ENCODE measurements at places on chromosomes 16 and 17.
A peak's percentile ranks its signal among the peaks of the same experiment; 100 is the strongest.

DNA sequence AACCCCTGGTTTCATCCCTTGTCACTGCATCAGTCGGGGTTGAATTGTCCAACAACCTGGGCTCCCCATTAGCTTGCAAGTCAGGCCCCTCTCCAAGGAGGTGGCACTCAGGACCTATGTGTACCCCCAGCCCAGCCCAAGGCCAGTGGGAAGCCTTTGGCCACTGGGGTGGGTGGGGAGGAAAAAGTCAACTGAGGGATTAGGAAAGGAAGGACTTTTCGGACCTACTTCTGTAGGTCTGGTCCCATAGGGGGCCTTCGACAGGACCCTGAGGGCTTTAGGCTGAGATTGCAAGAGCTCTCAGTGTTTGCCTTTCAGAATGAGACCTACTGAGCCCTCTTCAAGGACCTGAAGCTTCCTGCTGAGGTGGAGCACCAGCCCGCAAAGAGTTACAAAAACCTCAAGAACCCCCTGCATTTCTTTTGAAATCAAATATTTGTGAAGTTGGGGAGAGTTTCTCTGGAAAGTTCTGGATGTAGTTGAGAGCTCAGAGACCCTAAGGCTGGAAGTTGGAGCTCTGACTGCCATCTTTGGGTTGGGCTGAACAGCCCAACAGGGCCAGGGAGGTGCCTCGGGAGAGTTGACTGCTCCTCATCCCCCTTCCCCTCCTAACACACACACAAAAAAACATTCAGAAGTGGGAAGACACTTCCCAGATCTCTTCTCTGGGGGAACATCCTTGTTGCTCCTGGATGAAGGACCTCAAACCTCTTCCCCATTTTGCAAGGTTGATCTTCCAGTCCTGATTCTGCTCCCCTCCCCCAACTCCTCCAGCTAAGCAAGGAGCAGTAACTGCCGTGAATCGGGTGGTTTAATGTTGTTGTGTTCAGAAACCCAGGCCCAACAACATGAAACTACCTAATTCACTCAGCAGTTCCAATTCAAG is 5.8 kb upstream of the HOXB9 start:
- no peak for DNase-seq

DNA sequence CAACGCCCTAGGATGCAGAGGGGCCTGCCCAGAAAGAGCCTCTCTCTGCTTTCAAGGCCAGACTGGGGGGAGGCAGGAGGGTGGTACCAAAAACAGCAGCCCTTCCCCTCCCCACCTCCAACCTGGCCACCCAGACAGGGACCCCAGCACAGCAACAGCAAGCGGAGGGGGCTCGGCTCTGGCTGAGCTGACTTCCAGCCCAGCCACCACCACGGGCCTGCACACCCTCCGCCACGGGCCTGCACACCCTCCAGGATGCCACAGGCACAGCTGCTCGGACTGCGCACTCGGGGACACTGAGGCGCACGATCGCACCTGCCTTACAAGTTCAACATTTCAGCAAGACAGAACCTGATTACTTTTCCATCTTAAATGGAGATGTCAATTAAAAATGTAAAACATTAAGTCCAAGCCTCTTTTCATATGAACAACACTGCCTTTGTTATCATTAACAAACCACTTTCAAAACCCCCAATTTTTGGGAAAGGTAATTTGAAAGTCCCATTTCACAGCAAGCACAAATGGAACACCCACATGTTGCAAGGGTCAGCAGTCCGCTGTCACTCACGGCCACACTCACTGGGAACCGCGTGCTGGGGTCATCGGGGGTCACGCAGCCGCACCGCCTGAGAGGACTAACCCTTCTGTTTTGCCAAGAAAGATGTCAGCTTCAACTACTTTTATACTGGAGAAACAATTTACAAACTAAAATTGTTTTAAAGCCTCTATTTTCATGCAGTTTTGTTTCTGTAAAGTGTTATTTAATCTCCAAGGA is 76.4 kb downstream of the ANKRD11 start:
- no peak for DNase-seq

GRCh38 chr17:77494664-77495435 is 354.1 kb downstream of the SEC14L1 start:
- DNase-seq = peak; percentile 42

GRCh38 chr17:62887437-62887836 is 78.6 kb upstream of the TANC2 start:
- no peak for DNase-seq

DNA sequence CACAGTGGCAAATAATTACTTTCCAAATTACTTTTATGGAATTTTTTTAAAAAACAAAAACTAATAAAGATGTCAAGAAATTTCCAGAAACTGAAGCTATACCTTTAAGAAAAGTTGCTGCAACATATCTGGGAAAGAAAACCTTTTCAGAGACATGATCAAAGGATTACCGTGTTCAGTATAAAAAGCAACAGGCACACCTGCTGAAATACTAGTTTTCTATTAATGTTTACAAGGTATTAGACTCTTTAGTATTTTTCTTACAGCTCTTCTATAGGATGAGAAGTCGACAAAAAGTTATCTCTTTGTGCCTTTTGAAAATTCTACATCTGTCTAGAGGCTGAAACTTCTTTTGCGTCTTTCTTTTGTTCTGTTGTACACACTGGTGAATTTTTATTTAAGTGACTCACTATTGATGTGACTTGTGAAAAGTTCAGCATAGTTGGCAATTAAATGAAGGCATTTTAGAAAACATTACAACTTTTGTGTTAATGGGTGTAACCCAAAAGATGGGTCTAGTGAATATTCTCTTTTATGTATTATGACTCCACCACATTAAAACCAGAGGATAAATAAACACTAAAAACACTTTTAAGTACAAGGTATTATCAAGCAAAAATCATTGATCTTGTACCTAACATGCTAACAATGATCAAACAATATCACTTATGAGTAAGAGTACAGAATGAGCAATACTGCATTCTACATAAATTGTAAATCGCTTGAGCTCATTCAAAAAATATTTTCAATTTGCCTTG is 23.8 kb downstream of the NACA2 start:
- DNase-seq = no peak

DNA sequence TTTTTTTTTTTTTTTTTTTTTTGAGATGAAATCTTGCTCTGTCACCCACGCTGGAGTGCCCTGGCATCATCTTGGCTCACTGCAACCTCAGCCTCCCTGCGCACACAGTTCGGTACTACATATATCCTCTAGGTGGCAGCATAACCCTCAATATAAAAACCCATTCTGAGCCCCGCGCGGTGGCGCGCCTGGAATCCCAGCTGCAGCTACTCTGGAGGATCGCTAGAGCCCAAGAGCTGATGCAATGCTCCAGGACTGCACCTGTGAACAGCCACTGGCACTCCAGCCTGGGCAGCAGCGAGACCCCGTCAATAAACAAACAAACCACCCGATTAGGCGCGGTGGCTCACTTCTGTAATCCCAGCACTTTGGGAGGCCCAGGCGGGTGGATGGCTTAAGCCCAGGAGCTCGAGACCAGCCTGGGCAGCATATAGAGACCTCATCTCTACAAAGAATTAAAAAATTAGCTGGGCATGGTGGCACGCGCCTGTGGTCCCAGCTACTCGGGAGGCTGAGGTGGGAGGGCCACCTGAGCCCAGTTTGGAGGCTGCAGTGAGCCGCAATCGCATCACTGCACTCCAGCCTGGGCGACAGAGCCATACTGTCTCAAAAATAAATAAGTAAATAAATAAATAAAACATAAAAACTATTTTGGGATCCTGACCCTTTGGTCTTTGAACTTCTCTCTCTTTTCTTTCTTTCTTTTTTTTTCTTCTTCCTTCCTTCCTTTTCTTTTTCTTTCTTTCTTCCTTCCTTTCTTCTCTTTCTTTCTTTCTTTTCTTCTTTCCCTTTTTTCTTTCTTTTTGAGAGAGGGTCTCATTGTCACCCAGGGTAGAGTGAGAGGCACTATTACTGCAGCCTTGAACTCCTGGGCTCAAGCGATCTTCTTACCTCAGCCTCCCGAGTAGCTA is 15.4 kb upstream of the AKAP10 start:
- peak; percentile 40 for DNase-seq

DNA sequence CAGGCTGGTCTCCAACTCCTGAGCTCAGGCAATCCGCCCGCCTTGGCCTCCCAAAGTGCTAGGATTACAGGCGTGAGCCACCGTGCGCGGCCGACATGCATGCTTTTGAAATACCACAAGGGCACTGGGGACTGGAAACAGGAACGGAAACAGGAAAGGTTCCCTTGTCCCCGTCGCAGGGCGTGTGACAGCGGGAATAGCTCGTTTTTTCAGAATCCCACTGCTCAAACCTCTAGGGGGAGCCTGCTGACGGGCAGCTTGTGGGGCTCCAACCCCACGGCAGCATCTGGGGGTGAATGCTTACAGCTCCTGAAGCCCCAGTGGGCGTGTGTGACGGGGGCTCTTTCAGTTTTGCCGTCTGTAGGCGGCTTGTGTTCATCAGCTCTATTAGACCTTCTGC is 18.8 kb upstream of the ASGR2 start:
- DNase-seq = peak; percentile 15

- DNase-seq = peak; percentile 28
Observed at GRCh38 chr16:17578981-17579874, 108.5 kb upstream of the XYLT1 start.

GRCh38 chr16:10949424-10949970 is 5.1 kb downstream of the CLEC16A start:
- no peak for DNase-seq

DNA sequence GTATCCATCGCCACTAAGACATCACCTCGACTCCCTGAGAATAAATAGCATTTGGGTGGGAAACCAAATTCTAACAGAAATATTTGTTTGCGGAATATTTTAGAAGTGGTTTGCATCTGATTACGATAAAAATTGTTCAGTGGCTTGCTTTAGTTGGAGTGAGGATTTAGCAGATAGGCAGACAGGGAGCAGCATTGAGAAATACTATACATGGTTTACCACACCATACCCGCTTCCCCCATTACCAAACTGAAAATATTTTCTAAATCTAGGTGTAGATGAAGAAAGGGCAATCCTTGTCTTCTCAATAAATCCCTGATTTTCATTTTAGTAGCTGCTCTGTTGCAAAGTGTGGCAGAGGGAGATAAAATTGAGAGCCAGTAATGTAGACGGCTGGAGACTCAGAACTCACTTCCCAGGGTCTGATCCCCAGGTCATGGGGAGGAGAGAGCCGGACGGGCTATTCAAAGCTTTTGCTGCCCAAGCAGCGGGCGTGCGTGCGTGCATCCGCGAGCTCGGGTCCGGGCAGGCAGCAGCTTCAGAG is 808 bp upstream of the BAHCC1 start:
- DNase-seq = no peak

- no peak for DNase-seq
Observed at GRCh38 chr17:1095090-1095852, 84.5 kb downstream of the ABR start.

- no peak for DNase-seq
Observed at GRCh38 chr16:81374550-81374949, 59.8 kb downstream of the GAN start.

DNA sequence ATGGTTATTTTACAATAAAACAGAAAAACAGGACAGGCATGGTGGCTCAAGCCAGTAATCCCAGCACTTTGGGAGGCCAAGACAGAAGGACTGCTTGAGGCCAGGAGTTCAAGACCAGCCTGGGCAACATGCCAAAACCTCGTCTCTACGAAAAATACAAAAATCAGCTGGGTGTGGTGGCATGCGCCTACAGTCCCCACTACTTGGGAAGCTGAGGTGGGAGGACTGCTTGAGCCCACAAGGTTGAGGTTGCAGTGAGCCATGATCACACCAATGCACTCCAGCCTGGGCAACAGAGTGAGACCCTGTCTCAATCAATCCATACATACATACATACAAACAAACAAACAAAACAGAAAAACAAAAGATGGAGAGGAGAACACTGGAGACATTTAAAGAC is 45.6 kb downstream of the USP31 start:
- DNase-seq = no peak

DNA sequence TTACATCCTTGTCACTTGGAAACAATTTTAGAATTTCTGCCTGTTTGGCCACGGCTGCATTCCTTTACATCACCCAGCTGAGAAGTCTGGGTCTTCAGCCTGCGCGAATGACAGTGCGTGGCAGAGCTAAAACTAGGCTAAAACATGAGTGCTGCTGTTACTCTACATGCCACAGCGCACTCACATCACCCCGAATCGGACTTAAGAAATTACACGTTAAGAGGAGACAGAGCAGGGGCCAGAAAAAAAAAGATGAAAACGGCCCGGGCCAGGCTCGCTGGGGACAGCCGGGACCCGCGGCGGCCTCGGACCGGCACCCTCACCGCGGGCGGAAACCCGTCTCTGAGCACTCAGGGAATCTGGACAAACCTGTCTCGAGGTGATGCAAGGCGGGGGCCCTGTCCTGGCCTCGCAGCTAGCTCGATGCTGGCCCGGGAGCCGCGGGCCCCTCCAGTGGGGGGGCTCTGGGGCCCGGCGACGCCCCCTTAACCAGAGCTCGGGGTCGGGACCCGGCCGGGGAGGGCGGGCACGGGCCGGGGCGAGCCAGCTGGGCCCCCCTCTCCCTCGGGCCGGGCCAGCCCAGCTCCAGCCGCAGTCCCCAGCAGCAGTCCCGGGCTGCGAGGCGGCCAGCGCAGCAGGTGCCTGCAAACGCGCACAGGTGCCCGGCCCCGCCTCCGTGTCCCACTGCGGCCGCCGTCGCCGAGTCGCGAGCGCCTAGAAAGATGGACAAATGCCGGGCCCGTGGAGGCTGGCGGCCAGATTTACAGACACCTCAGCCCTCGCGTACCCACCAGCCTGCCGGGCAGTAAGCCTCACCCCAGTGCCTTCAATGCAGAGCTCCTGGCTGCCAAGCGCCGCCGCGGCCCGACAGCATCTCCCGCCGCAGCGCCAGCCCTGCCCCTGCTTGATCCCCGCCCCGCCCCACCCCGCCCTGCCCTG is at the start of gene AKTIP:
Gene AKTIP, minus strand, starts transcription at position 879 of the 939 bp plus-strand sequence. CDS start 2,950 bp downstream, outside the sequence.
- DNase-seq = no peak

DNA sequence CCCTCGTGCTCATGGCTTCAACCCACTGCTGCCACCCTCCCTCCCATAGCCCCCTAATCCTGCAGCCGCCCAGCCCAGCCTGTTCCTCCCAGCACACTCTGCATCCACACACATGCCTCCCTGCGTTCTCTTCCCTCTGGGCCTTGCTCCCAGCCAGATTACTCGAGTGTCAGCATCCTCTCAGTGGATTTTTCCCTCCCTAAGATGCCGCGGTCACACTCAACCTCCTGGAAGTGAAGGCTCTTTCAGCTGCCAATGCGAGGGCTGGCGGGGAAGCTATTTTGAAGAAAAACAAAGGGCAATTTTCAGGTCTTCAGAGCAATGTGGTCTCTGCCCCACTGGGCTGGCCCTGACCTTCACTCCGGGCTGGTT is 23.2 kb upstream of the CACNG5 start:
- DNase-seq = no peak

- DNase-seq = no peak
Observed at GRCh38 chr17:50238601-50239280, 35.5 kb upstream of the TMEM92 start.

DNA sequence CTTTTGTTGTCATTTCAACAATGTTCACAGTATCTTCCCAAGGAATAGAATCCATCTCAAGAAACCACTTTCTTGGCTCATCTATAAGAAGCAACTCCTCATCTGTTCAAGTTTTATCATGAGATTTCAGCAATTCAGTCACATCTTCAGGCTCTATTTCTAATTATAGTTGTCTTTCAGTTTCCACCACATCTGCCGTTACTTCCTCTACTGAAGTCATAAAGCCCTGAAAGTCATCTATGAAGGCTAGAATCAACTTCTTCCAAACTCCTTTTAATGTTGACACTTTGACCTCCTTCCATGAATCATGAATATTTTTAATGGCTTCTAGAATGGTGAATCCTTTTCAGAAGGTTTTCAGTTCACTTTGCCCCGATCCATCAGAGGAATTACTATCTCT is 102.1 kb downstream of the CDH13 start:
- no peak for DNase-seq

All from stimulated activated CD4-positive, alpha-beta T cell treated with anti-CD3 and anti-CD28 coated beads, Interleukin-1b, Interleukin-23, amount 100 ng/mL, for 1 hour (primary cell).